ENCODE measurements at places on chromosomes 13 and 19.
A peak's percentile ranks its signal among the peaks of the same experiment; 100 is the strongest.

DNA sequence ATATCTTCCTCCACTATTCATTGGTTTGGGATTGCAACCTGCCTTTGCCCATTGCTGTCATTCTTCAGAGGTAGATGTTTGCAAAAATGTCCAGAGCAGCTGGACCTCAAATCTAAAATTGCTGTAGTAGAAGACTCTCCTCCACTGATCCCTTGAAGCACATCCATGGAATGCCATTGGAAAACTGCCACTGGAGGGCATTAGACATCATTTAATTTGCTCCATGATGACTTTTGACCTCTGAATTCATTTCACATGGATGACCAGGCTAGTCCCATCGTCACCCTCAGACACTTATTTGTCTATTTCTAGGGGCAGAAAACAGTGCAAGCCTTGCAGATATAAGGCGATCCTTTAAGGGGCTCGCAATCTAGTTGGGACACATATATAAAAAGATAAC lies 33.9 kb upstream of the FLT1 start:
- no peak for DNase-seq

DNA sequence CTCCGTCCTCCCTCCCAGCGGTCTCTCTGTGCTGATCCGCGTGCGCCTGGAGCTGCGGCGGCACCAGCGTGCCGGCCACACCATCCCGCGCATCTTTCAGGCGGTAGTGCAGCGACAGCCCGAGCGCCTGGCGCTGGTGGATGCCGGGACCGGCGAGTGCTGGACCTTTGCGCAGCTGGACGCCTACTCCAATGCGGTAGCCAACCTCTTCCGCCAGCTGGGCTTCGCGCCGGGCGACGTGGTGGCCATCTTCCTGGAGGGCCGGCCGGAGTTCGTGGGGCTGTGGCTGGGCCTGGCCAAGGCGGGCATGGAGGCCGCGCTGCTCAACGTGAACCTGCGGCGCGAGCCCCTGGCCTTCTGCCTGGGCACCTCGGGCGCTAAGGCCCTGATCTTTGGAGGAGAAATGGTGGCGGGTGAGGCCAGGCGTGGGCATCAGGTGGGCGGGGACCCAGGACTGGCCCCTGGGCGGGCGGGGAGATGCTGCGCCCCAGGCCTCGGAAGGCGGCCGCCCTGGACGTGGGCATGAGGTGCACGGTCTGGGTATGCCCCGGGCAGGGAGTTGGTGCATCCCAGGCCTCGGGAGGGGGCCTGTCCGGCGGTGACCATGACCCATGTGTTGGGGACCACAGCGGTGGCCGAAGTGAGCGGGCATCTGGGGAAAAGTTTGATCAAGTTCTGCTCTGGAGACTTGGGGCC lies 16.4 kb downstream of the SLC27A1 start:
- no peak for DNase-seq

GRCh38 chr19:13996928-13997630 lies 9.0 kb downstream of the RFX1 start:
- no peak for DNase-seq

DNA sequence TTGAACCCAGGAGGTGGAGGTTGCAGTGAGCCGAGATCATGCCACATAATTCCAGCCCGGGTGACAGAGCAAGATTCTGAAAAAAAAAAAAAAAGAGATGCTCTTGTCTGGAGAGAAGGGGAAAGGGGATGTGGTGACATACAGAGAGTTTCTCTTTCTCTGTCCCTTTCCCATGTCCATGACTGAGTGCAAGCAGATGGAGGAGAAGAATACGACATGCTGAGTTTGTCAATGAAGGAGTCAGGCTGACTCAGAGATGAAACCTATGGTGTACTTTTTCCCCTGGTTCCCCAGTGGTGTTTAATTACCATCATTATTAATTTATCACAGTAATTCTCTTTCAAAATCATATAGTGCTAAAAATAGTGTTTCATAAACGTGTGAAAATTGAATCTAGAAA lies 448.8 kb downstream of the FOXO1 start:
- DNase-seq, result no peak

DNA sequence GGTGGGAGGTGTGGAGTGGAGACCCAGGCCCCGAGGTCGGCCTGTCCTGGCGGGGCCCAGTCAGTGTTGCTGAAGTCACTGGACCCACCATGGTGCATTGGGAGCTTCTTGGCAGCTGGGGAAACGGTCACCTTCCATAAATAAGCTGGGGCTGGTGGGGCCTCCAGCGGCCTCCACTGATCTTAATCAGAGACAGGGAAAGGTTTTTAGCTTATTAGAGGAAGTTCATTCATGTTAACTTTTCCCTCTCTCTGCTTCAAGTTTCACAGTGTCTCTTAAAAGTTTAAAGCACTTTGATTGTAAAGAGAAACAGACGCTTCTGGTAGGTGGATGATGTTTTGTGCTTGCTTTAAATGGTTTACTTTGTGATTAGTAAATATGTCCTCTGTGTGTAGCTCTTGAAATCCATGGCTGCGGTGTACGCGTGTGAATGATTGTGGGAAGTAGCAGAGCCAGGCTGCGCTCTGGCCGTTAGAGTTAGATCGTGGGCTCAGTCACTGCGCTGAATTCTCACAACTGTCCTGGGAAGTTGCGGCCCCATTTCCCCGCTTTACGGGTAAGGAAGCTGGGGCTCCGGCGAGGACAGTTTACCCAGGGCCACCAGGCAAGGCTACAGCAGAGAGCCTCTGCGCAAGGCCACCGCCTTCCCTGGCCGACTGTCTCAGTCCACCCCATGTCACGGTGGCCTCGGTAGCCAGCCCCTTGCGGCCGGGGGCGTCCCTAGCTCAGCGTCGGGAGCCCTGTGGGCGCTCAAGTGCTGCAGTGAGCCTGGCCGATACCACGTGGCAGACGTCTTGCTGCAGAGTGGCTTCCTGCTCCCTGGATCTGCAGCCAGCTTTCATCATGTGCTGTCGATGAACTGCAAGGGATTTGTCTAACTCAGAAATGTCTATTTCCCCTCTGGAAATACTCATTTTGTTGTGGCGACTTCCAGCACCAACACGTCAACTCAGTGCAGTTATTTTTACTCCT lies 16.5 kb upstream of the NDUFS7 start:
- no peak for DNase-seq

DNA sequence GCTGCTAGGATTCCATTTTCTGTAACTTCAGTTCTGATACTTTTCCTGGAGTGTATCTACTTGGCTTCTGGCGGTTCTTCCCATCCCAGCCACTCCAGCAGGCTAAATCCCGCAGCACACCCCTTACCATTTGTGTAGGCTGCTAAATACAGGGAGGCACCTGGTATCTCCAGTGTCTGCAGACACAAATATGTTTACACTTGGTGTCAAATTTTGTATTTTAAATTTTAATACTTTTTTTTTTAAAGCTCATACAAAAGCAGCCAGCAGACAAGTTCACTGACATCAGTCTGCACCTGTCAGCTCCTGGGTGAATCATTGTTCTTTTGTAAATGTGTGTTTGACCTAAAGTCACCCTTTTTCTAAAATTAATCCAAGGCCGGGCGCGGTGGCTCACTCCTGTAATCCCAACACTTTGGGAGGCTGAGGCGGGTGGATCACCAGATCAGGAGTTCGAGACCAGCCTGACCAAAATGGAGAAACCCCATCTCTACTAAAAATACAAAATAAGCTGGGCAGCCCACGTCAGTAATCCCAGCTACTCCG lies 3.4 kb upstream of the ZSCAN4 start:
- no peak for DNase-seq

GRCh38 chr13:68358294-68358705 lies 1128.2 kb upstream of the PCDH9 start:
- no peak for DNase-seq

DNA sequence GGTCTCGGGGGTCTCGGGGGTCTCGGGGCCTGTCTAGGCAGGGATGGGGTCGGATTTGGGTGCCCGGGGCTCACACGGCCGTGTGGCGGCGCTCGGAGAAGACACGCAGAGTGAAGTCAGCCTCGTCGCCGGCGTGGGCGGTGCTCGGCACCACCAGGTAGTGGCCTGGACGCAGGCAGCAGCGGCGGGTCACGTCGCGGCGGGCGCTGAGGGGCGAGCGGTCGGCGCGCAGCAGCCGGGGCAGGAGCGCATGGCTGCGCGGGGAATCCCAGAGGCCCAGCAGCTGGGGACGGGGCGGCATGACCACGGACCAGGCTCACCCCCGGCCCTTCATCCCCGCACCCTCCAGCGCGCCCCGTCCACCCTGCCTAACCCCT lies 8.2 kb downstream of the CAPN12 start:
- DNase-seq, result no peak

DNA sequence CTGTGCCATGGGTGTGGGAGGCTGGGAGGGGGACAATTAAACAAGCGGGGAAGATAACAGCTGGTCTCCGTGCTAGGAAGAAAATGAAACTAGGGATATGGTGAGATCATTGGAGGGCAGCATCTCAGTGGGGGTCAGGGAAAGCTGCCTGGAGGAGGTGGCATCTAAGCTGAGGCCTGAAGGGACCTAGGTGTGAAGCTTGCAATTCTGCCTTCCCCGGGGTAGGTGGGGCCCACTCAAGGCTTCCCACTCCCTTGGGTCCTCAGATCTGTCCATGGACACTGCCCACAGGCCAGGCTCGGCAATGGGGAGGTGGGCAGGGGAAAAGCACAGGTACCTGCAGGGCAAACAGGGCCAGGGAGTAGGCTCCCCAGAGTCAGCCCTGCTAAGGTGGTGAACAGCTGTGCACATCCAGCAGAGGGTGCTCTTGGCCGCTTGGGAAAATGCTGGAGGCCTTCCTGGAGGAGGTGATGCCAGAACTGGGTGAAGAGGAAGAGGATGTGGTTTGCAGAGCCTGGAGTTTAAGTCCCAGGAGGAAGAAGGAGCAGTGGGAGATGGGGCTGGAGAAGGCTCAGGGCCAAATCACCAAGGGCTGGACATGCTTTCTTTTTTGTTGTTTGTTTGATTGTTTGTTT lies 25.7 kb upstream of the CCNE1 start:
- DNase-seq, result no peak

- DNase-seq, result no peak
These were observed 1.2 kb upstream of the ACP7 start for GRCh38 chr19:39082745-39083598.

- DNase-seq, result no peak
These were observed at the start of gene NLRP4 for GRCh38 chr19:55836340-55836739. TSS of gene NLRP4 (plus strand) at chr19:55836540. CDS start at chr19:55852081, 15,541 bp downstream.

DNA sequence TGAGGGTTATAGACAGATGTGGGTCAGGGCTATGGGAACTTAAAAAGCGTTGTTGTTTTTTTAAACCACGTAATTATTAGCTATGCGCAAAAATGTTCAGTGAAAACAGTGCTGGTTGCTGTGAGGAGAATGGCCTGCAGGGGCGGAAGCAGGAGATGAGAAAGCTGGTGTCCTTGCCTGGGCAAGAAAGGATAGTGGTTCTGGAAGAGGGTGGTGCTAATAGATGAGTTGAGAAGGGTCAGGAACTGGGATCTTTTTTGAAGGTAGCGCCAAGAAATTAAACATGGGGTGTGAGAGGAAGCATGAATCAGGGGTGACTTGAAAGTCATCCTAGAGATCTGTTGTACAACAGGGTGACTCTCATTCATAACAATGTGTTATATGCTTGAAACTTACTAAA lies 4.8 kb upstream of the SMG9 start:
- DNase-seq, result no peak

- no peak for DNase-seq
These were observed 2.7 kb downstream of the B3GNT3 start for GRCh38 chr19:17797424-17798201.

DNA sequence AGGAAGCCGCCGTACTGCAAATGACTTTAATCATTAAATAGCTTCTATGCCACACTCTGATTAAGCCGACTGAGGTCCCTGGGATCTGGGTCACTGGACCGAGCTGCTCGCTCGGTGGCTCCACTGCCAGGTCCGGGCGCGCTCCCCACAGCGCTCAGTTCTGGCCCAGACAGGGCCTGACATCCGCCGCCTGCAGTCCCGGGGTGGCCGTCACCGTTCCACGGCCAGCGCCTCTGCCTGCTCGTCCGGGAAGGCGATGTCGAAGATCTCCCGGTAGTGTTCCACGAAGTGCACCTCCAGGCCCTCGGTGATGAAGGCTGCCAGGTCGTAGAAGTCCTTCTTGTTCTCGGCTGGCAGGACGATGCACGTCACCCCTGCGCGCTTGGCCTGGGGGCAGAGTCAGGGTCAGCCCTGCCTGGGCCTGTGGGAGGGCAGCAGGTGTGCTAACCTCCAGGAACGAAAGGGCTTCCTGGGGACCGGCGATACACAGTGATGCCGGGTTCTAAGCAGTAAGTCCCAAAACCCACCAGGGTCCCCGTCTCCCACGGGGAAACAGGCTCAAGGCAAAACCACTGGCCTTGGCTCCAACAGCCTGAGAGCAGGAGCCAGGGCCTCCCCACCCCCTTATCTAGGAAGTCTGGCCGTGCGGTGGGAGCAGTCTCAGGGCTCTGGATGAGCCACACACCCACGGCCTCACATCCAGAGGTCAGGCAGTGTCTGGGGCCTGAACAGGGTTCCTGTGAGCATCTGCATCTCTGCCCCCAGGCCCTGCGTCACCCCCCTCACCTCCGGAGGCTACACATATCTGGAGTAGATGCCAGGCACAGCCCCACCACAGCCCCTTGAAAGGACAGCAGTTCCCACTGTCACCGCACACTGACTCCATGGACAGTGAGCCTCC lies 2.0 kb downstream of the RPL36 start:
- DNase-seq, result no peak

DNA sequence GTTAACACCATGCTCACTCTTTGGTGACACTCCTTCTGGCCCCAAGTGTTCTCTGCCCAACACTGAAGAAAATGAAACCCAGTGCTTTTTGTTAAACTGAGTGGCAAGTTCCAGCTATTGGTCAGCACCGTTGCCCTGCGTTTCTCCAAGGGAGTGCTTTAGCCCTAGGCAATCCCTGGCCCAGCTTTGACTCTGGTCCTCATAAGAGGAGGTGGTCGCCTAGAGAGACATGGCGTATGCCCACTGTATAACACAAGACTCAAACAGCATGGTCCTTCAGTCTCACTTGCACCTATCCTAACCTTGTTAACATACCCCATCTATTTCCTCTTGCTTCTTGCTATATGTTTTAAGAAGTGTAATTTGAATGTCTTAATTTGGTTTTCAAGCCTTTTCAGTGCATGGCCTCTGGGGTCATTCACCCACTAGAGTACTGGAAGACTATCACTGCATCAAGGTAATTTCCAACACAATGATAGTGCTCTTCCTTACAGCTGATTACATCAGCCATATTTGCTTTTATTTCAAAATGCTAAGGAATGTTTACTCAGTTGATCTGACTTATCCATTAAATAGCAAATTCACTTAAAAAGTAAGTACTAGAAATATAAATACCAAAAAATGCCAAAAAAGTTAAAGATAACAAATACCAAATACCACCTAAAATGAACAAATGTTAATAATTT lies 190.5 kb upstream of the SOX21 start:
- DNase-seq, result no peak

DNA sequence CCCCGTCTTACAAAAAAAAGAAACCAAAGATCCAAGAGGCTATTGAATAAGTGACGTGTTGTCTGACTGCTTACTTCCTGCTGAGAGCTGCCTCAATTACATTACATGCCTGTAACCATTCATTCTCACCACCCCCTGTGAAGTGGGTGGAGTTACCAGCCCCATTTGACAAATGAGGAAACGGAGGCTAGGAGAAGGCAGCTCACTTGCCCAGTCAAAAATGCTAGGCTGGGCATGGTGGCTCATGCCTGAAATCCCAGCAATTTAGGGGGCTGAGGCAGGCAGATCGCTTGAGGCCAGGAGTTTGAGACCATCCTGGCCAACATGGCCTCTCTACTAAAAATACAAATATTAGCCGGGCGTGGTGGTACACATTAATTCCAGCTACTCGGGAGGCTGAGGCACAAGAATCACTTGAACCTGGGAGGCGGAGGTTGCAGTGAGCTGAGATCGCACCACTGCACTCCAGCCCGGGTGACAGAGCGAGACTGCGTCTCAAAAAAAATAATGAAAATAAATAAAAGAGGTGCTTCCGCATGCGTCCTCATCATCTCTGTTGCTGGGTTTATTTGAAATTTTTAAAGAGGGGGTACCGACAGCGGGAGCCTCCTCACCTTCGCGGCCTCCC lies 499 bp downstream of the LSM7 start:
- peak; percentile 48 for DNase-seq

- no peak for DNase-seq
These were observed 10.5 kb upstream of the KLK4 start for GRCh38 chr19:50921426-50922316.
